ENCODE measurements at places on chromosomes 12 and 14.

- DNase-seq, result no peak
Measured at GRCh38 chr14:73744175-73744867, 30.1 kb upstream of the PNMA1 start.

DNA sequence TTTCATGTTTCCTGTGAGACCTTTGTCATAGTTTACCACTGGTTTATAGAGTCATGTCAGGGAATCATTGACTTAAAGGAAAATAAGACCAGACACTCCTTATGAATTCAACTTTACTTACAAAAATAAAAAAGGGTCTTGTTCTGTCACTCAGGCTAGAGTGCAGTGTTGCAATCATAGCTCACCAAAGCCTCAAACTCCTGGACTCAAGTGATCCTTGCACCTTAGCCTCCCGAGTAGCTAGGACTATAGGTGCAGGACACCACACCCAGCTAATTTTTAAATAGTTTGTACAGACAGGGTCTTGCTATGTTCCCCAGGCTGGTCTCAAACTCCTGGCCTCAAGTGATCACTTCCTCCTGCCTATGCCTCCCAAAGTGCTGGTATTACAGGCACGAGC, 19.0 kb downstream of the SLC41A2 start:
- no peak for DNase-seq

GRCh38 chr12:132253698-132254480, 75.5 kb downstream of the GALNT9 start:
- no peak for DNase-seq

DNA sequence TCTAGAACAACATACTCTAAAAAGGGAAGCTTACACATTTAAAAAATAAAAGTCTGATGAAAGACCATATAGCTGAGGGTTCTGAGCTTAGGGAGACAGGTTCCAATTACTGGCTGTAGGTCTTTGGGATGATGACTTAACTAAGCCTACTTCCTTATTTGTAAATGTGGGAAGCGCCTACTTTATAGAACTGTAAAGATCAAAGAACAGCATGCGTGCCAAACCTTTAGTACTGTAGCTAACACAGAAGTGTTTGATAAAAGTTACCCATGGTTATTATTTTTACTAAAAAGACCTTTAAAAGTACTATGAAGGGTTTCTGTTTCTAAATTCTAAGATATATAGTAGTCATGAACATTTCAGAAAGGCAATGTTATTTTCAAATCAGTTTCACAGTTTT, 35.7 kb downstream of the STK38L start:
- no peak for DNase-seq

GRCh38 chr14:76763096-76764041, 2.1 kb downstream of the VASH1 start:
- DNase-seq, result no peak

GRCh38 chr14:83491091-83491490, 1957.4 kb upstream of the SEL1L start:
- DNase-seq, result no peak

DNA sequence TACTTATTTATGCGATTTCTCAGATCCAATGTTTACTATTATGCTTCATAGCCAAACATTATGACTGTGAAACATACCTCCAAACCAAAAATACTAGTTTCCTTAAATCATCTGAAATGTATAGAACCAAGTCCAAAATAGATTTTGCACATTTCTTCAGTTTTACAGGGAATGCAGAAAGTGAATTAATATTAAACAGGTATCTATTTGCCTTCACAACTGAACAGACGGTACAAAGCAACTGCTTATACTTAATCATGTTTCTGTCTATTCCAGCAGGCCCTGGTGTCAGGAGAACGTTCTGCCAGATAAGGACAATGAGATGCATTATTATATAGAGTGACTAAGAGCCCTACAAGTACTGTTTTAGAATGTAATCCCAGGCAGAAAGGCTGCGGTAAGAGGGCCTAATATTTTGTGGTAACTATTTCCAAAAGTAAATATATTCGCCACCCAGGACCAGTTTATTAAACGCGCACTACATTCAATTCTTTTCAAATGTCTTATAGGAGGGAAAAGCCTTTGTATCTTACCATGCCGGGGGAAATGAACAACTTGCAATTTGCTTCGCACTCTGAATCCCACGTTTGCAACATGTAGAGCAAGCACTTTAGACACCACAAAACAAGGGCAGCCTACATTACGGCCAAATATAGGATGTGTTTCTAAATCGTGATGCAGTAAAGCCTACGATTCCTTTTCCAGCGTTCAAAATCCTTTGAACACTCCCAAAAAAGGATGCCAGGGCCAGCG, 1.5 kb downstream of the CORO1C start:
- DNase-seq, result no peak

All from osteocyte (in vitro differentiated cells).